ENCODE measurements at places on chromosomes 3 and 15.

DNA sequence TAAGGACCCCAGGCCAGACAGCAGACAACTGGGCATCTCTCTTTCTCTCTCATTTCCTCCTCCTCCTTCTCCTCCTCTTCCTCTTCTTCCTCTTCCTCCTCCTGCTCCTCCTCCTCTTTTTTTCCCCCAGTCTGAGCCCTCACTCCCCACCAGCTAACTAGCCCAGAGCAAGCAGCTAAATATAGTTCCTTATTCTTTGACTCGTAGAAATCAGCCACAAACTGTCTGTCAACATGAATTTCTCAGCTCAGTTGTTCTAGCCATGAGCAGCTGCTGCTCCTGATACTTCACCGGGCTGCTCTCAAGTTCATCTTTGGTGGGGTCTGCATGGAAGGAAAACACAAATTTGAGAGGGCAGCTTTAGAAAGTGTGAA, 19.2 kb upstream of the LOXL1 start:
- no peak for DNase-seq

- DNase-seq, result no peak
Observed at GRCh38 chr15:69615736-69616135, 163.1 kb downstream of the RPLP1 start.

DNA sequence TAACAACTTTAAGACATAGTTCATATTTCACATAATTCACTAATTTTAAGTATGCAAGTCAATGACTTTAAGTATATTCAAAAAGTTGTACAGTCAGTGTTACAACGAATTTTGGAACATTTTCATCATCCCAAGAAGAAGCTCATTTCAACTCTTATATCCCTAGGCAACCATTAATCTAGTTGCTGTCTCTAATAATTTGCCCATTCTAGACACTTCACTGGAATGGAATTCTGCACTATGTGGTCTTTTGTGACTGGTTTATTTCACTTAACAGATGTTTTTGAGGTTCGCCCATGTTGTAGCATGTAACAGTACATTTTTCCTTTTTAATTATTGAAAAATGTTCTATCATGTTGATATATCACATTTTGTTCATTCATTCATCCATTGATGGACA, 104.2 kb upstream of the SPRED1 start:
- no peak for DNase-seq

GRCh38 chr3:172524611-172525010, 1.4 kb upstream of the TNFSF10 start:
- no peak for DNase-seq

DNA sequence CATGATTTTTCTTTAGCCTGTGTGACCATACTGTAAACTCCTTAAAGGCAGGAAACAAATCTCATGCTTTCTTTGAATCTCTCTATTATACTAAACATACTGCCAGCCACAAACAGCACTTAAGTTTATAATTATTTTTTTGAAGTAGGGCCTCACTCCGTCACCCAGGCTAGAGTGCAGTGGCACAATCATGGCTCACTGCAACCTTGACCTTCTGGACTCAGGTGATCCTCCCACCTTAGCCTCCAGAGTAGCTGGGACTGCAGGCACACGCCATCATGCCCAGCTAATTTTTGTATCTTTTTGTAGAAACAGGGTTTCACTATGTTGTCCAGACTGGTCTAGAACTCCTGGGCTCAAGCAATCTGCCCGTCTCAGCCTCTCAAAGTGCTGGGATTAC, 14.5 kb upstream of the SLITRK3 start:
- DNase-seq, result no peak

- DNase-seq, result no peak
Observed at GRCh38 chr3:154795582-154795981, 284.5 kb upstream of the MME start.

DNA sequence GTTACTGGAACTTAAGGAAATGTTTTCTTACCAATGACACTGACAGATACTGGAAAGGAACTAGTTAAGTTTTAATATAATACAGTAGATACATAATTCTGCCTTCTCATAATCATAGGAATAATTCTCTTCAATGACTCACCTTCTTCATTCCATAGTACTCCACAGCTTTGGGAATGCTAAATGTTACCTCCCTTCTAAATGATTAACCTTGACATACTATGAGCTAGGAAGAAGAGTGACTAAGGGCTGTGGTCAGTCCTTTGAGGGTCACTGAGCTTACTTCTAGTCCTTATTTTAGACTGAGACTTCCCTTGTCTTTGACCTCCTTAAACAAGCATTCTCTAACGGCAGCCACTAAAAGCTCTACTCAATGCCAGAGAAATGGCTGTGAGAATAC, 69.6 kb upstream of the PPIB start:
- DNase-seq, result no peak

DNA sequence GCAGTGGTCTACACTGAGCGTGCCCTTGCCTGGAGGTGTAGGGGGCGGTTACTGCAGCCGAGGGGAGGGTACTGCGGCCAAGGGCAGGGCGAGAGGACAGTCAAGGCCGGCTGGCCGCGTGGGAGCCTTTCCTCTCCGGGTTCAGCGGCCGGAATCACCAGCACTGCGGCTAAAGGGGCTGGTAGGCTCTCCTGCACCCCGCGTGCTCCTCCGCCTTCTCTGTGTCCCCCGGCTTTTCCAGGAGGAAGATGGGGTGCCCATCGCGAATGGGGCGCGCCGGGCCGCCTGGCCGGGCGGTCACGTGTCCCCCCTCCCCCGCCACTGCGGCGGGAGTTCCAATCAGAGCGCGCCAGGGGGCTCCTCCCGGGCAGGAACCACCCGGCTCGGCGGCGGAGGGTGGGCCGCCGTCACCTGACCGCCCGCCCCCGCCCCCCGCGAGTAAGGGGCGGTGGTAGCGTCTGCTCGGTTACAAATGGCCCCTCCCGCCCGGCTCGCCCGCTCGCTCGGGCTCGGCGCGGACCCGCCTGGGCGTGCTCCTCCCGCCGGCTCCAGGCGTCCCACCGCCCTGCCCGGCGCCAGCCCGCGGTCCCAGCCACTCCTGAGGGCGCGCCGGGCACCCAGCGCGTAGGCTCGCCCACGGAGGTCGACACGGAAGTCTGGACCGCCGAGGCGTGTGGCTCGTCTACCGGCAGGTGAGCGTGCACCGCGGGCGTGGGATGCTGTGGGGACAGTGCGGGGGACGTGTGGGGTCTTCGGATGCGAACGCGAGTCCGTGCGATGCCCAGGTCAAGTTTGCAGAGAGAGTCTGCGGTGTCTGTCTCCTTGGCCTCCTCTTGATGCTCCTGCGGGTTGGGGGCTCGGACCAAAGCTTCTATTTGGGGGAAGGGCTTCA, 242.6 kb upstream of the TOPAZ1 start:
- DNase-seq, result no peak

DNA sequence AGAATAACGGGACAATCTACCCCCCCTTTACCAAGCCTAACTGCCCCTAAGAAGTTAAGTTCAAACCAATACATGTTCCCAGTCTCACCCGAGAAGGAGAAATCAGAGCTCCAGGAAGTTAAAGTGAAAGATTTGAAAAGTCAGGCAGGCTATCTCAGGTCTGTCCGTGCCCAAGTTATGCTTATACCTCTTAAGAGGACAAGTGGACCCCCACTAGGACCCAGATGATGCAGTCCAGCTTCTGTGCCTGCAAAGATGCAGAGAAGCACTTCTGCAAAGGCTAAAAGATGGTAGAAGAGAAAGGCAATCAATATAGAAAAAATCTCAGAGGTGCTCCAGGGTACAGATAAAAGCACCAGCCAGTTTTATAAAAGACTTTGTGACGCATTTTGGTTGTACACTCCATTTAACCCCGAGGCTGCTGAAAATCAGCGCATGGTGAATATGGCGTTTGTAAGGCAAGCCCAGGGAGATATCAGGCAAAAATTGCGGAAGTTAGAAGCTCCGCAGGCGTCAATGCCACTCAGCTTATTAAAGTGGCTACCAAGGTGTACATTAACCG, 9.8 kb upstream of the SLC9C1 start:
- DNase-seq, result no peak

- DNase-seq, result no peak
Observed at GRCh38 chr15:98433346-98433745, 215.0 kb upstream of the IGF1R start.

- no peak for DNase-seq
Observed at GRCh38 chr3:126135406-126136076, 44.8 kb downstream of the ALDH1L1 start.

Measured in activated CD4-positive, alpha-beta T cell treated with anti-CD3 and anti-CD28 coated beads, Interleukin-2, amount 50 U/mL, for 48 hours (primary cell).